ENCODE measurements at places on chromosomes 2 and 18.

- DNase-seq: no peak
Measured at GRCh38 chr2:175432021-175432420, 250.5 kb upstream of the ATP5MC3 start.

- no peak for DNase-seq
Measured at GRCh38 chr2:233676046-233676445, 4.3 kb downstream of the UGT1A9 start.

DNA sequence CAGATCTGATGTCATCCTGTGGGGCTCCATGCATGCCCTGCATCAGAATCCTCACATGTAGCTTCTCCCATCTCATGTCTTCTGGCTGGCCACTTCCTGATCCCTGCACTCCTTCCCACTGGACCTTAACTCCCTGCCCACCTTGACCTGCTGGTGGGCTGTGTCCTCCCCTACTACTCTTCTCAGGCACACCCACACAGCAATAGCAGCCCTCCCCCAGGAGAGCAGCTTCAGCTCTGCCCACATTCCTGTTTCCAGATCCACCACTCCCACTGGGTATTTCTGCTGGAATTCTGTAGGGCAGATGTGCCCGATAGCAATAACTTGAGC is 137.0 kb upstream of the HS6ST1 start:
- no peak for DNase-seq

GRCh38 chr2:147456779-147457178 is 388.1 kb upstream of the ACVR2A start:
- no peak for DNase-seq

- peak; percentile 84 for DNase-seq
Measured at GRCh38 chr2:212711856-212712255, 173.3 kb upstream of the ERBB4 start.
